ENCODE measurements at places on chromosomes 12 and 14.
A peak's percentile ranks its signal among the peaks of the same experiment; 100 is the strongest.

DNA sequence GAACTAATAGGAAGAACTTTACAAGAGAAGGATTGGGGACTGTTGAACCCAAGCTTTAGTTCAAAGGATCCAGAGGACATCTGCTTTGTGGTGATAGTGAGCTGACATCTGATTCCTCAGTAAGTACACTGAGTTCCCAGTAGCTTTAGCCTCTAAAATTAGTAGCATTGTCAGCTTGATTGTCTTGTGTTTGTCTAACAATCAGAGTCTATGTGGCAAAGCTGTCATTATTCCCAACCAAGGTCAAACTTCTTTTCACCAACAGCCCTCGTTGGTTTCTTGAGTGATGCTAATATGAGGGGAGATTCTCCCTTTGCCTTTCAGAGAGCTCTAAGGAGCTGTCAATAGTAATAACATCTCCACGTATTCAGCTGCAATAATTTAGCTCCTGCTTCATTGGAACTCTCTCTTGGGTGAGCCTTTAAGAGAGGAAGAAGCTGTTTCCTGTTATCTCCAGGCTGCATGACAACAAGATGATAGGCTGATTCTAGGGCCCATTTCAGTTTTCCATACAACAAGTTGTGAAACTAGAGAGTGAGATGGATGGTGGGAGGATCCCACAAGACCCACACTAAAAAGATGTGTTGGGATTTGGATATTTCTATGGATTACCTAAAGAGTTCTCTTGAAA, 46.7 kb downstream of the TGFB3 start:
- DNase-seq, result no peak

DNA sequence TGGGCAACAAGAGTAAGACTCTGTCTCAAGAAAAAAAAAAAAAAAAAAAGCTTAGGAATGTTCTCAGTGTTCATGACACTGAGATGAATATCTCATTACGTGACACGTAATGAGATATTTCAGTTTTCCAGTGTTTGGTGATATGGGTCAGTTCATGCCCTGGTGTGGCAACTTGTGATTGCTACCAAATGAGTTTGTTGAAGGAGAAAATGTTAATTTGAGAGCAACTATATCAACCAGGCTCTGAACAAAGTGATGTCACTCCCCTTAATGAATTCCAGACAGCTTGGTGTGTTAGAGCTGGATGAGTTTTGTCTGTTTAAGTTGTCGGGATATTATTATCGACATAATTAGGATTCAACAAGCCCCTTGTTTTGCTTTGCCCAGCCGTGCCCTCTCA, 211.7 kb downstream of the DPF3 start:
- no peak for DNase-seq

- DNase-seq, result no peak
These were observed 70.4 kb upstream of the SFSWAP start for GRCh38 chr12:131640525-131640924.

DNA sequence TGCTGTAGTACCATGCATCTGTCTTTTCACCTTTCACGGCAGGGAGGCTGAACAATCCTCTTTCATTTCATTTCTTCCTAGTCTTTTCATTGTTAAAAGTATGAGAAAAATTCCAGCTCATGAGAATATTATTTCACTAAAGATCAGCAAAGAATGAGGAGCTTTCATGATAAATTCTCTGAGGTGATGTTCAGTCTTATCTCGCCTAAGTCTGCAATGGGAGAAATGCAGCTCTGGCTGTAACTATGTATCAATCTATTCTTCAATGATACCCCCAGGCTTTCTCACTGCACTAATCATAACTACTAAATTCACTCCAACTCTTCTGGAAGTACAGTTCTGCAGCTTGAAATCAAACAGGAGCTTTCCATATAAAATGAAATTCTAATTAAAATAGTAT, 15.7 kb downstream of the FOXG1 start:
- DNase-seq, result no peak

DNA sequence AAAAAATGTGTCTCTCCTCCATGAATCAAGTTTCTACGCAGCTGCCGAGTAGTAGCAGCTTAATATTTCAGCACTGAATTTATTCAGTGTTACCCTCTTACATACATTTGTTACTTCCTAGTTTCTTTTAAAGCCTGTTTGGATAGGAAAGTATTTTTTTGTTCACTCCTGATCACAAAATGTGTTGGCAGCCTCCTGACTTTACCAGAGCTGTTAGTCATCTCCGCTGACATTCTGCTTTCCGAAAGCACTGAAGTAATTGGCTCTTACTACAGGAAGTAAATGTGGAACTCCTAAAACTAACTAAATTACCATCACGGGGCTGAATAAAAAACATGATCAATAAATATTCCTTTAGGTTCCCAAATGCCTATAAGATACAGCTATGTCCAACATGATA, 225.5 kb downstream of the EPS8 start:
- DNase-seq, result peak; percentile 82

GRCh38 chr12:124032265-124032886, 59.4 kb downstream of the ZNF664 start:
- peak; percentile 58 for DNase-seq

GRCh38 chr12:110234331-110234751, 46.7 kb upstream of the ATP2A2 start:
- DNase-seq, result no peak

DNA sequence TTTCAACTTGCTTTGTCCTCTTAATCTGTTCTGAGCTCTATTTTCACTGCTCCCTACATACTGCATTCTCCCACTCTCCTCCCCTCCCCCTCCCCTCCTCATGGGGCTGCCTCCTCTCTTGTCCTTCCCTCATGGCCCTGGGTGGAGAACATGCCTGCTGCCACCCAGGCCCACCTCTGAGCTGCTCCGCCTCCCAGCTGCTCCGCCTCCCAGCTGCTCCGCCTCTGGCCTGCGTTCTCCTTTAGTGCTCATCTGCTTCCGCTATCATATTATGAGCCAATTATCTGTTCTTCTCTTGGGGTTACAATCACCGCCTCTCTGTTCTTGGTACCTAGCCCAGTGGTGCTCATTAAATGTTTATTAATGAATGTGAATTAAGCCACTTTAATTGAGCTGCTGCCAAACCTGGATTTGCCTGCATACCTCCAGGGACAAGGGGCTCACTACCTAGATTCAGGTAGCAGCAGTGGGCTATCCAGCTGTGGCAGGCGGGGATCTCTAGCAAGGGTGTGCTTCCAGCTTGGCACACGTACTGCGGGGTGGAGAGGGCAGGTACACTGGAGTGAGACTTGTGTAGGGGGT, 32.0 kb upstream of the FAM181A start:
- DNase-seq, result no peak

DNA sequence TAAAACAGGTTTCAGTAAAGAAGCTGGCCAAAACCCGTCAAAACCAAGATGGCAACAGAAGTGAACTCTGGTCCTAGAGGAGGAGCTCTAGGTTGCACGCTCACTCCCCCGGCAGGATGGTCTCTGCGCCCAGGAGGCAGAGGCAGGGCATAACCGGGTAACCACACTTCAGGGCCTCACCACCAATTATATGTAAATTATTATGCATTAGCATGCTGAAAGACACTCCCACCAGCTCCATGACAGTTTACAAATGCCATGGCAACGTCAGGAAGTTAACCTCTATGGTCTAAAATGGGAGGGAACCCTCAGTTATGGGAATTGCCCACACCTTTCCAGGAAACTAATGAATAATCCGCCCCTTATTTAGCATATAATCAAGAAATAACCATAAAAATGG, 20.1 kb upstream of the SLC6A12 start:
- DNase-seq, result no peak

GRCh38 chr12:27009881-27010301, 4.3 kb downstream of the TM7SF3 start:
- DNase-seq, result no peak

- no peak for DNase-seq
These were observed 345.8 kb upstream of the CCDC196 start for GRCh38 chr14:66140213-66140918.

- DNase-seq, result peak; percentile 4
These were observed 268.5 kb downstream of the FOXG1 start for GRCh38 chr14:29035134-29035533.

DNA sequence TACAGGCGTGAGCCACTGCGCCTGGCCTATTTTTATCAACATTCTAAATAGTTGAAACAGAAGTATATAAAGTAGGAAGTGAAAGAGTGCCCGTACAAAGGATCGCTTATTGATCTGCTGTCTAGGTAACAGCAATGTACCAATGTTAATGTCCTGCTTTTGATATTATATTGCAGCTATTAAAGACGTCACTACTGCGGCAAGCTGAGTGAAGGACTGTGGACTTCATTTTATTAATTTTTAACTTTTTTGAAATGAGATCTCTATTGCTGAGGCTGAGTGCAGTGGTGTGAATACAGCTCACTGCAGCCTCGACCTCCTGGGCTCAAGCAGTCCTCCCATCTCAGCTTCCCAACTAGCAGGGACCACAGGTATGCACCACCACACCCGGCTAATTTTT, 10.8 kb downstream of the PTGR2 start:
- no peak for DNase-seq

- no peak for DNase-seq
These were observed 736 bp downstream of the C14orf39 start for GRCh38 chr14:60485057-60485597.

- DNase-seq, result no peak
These were observed 49.2 kb downstream of the FBXL14 start for GRCh38 chr12:1544996-1545700.

GRCh38 chr12:128617304-128617833, 206.4 kb downstream of the SLC15A4 start:
- no peak for DNase-seq

- no peak for DNase-seq
These were observed 52.4 kb downstream of the ARL6IP4 start for GRCh38 chr12:123032736-123033391.

GRCh38 chr12:79778802-79779448, 88.2 kb upstream of the PAWR start:
- no peak for DNase-seq

GRCh38 chr12:54425702-54426101, 6.6 kb upstream of the ITGA5 start:
- DNase-seq, result no peak

GRCh38 chr14:36996133-36996856, 176.1 kb downstream of the SLC25A21 start:
- DNase-seq, result peak; percentile 30

DNA sequence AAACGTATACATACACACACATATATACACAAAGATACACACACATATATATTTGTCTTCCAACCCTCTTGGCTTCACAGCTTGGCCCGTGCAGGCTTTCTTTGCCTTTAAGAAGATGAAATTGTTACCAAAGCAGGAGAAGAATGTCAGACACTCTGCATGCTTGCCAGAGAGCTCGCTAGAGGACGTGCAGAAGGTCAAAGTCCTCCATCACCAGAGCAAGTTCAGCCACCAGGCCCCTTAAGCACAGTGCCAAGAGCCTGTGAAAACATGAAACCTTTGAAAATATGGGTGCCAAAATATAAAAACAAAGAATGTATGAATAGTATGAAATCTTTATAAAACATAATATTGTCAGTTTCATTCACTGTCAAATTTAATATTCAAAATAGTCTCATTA, 14.9 kb upstream of the MCRS1 start:
- no peak for DNase-seq

GRCh38 chr14:49945448-49946319, 52.8 kb downstream of the ARF6 start:
- DNase-seq, result no peak

DNA sequence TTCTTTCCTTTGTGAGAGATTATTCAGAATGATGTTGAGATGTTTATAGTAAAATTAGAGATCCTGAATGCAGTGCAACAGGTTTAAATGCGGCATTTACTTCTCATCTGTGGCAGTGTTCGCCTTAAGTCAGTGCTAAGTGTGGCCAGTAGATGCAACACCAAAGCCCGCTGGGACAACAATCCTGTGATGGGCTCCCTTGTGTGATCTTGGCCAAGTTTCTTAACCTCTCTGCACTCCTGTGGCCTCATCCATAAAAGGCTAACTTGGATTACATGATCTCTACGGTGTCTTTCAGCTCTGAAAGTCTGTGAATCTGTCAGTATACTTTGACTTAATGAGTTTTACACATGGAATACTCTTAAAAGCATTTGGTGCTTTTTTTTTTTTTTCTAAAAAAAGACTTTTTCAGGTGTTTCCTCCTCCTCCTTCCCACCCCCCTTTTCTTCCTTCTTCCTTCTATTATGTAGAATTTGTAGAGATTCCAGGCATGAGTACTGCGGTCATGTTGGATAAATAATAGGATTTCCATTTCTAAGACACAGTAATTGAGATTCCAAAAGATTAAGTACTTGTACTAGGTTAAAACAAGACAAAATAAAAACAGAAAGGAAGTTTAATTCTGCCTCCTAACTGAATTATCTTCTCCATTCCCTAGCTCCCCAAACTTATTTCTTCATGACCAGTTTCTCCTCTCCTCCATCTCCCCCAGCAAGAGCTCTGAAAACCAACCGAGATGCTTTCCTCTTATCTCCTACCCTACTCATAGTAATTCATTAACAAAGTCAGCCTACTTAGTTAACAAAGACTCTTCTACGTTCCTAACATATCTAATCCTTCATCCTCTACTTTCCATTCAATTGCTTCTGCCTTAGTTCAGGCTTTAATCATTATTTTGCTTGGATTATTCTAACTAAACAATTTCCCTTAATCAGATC, 42.2 kb upstream of the NAV3 start:
- DNase-seq, result no peak

DNA sequence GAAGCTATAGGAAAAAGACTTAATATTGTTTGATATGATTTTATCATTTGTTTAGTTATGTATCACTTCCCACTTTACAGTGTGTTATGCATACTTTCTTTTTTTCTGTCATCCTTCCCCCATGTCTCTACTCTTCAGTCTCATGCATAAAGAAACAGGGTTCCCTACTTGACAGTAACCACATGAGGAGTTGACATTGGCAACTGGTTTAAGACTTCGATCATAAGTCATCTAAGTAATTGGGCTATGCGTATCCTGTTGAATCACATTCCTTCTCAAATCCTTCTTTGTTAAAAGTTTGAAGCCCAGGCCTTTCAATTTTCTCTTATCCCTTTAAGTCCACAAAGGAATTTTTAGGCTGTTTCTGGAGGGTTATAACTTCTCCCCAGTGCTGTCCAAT, 358.7 kb downstream of the RAD51B start:
- DNase-seq, result no peak

DNA sequence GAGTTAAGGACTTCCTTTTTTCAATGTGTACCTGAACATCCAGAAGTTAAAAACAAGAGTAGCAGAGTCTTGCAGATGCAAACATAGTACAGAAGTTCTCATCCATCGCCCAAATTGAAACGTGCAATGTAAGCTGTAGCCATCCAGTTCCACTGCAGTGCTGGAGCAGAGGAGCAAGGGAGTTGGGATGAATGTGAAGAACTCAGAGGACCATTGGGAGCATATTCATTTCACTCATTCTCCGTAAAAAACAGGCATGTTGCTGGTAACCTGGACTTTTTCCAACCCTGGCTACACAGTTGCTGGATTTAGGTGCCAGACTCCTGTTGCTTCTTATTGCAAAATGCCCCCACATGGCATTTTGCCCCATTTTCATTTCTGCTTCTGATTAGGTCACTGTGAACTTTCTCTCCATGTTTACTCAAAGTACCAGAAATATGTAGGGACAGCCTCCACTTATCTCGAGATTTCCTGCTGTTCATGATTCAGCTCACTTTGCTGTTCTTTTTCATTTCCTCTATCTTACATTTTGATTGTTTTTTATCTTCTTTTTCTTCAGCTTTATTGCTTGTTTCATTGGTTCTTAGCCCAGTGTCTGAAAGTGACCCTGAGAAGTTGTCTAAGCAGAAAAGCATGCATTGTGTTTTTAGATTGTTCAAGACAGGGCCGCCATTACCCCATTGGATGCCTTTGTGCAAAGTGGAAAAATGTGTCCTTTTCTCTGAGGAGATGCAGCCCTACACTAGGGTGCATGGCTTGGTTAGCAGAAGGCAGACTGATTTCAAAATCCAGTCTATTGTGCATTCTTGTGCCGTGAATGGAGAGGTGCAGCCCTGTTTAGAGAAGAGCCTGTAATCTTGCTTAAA, 109.0 kb upstream of the AMIGO2 start:
- peak; percentile 57 for DNase-seq

- peak; percentile 16 for DNase-seq
These were observed 14.1 kb downstream of the RILPL1 start for GRCh38 chr12:123519141-123520001.
